ENCODE measurements at places on chromosomes 2 and 18.
A peak's percentile ranks its signal among the peaks of the same experiment; 100 is the strongest.

GRCh38 chr2:28134262-28134812 is 243.8 kb downstream of the BABAM2 start:
- peak overlapping the region; percentile 72 for H3K27ac ChIP-seq
- peaks cover 28% of the 10 kb centered on the region for H3K4me1 ChIP-seq
- peaks cover 4% of the 10 kb centered on the region for H3K36me3 ChIP-seq
- peak overlapping the region; percentile 7 for H3K4me3 ChIP-seq
- peak; percentile 5 for DNase-seq
- no peaks in the 10 kb centered on the region for H3K27me3 ChIP-seq

- no peaks in the 10 kb centered on the region for H3K27me3 ChIP-seq
- no peak overlapping the region for H3K27ac ChIP-seq
- peak; percentile 51 for DNase-seq
- no peaks in the 10 kb centered on the region for H3K36me3 ChIP-seq
- H3K4me1 ChIP-seq = peaks cover 7% of the 10 kb centered on the region
Measured at GRCh38 chr2:28821295-28821958, 10.8 kb downstream of the SPDYA start.

DNA sequence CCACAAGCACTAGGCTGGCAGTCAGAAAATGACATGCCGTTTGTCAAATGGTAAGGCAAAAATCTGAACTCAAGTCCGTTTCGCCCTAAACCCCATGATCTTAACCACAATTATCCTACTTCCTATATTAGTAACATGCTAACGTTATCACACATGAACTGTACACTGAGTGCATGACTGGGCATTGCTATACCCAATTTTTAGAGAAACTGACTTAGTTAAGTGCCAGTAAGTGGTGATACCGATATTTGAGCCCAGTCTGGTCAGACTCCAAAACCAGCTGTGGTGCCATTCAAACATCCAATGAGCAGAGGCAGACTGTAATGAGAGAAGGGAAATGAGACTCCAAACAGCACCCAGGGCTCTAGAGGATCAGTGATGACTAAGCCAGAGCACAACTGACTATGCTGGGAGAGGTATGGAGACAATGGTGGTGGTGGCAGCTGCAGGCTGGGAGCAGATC is 311.7 kb upstream of the PKDCC start:
- H3K36me3 ChIP-seq = no peaks in the 10 kb centered on the region
- H3K27me3 ChIP-seq = no peaks in the 10 kb centered on the region
- DNase-seq = no peak
- peaks cover 2% of the 10 kb centered on the region for H3K4me1 ChIP-seq
- no peak overlapping the region for H3K27ac ChIP-seq
- H3K4me3 ChIP-seq = no peak overlapping the region

DNA sequence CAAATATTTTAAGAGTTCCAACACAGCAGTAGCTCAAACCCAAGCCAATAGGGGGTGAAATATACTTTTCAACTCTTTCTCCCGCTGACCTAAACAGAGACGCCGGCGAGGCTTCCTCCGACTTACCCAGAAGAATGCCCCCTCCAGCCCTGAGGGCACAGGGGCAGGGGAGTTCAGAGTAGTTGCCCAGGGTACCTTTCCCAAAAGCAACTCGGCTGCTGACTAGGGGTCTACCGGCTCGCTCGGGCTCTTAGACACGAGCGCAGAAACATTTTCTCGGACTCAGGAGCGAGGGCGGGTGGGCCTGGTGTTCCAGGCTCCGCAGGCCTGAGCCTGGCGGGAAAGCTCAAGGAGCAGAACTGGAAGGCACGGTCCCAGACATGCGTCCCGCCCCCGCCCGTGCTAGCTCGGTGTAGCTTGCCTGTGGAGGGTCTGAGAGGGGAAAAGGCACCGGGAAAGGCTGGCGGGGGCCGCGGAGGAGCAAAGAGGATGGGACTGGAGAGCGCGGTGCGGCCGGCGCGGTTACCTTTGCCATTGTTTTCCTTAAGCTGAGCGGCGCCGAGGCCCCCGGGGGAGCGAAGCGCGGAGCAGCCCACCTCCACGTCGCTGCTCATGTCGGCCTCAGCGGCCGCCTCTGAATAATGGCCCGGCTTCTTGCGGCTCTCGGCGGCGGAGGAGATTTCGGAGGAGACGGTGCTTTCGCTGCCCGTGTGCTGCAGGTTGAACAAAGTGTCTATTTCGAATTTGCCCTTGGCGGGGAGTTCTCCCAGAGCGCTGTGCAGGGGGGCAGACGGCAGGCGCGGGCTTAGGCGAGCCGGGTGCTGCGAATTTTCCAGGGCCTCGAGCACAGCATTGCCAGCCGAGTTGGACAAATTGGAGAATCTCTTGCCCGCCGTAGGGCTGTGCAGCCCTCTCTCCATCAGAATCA is 674 bp downstream of the EVX2 start:
- H3K27me3 ChIP-seq = peaks cover 88% of the 10 kb centered on the region
- peaks cover 10% of the 10 kb centered on the region for H3K36me3 ChIP-seq
- peak overlapping the region; percentile 59 for H3K27ac ChIP-seq
- peak overlapping the region; percentile 7 for H3K4me3 ChIP-seq

GRCh38 chr2:239897596-239898235 is 127.4 kb downstream of the NDUFA10 start:
- H3K27ac ChIP-seq = no peak overlapping the region
- no peaks in the 10 kb centered on the region for H3K36me3 ChIP-seq
- no peaks in the 10 kb centered on the region for H3K4me1 ChIP-seq
- peaks cover 13% of the 10 kb centered on the region for H3K27me3 ChIP-seq

DNA sequence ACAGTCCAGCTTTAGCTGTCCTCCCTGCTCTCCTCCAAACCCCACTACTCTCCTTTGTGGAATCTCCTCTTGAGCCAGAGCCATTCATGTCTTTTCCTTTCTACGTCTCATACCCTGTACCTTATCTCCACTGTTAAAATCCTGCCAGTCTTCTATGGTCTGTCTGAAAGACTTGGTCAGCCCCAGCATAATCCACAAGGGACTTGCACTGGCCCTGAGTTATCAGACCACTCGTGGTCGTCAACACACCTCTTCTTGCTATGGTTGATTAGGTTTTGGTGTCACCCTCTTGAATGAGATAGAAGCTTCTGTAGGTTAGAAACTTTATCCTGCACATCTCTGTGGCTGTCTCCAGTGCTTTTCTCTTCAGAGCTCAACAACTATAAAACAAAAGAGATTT is 56.8 kb downstream of the MYO1B start:
- H3K4me3 ChIP-seq = no peak overlapping the region
- no peaks in the 10 kb centered on the region for H3K4me1 ChIP-seq
- H3K27me3 ChIP-seq = no peaks in the 10 kb centered on the region
- DNase-seq = no peak
- H3K36me3 ChIP-seq = no peaks in the 10 kb centered on the region

DNA sequence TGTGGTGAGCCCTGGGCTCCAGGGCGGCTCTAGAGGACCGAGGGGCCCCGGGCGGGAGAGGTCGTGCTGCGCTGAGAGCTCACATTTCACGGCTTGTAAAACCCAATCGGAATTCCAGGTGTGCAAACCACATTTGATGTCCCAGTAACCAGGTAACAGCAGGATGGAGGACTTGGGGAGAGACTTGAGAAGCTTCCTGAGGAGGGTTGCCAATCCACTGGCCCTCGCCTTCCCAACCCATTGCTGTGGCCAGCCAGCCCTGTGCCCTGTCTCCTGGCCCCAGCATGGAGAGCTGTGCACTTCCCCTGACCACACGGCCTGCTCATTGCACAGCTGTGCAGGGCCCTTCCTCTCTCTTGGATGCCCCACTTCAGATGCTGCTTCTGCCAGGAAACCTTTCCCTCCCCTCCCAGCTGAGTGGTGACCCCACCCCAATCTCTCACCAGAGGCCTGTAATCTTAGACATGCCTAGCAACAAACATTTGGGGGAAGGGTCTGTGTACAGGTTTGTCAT is 39.6 kb downstream of the ASB1 start:
- no peak for DNase-seq
- no peak overlapping the region for H3K4me3 ChIP-seq
- H3K4me1 ChIP-seq = peaks cover 5% of the 10 kb centered on the region

GRCh38 chr18:21000667-21001066 is 110.9 kb downstream of the ROCK1 start:
- H3K36me3 ChIP-seq = peaks cover 45% of the 10 kb centered on the region
- no peak overlapping the region for H3K27ac ChIP-seq
- H3K27me3 ChIP-seq = no peaks in the 10 kb centered on the region
- DNase-seq = no peak

GRCh38 chr18:61669320-61669719 is 223.5 kb downstream of the RNF152 start:
- H3K27me3 ChIP-seq = peaks cover 8% of the 10 kb centered on the region
- H3K4me1 ChIP-seq = no peaks in the 10 kb centered on the region
- no peak overlapping the region for H3K4me3 ChIP-seq
- H3K27ac ChIP-seq = no peak overlapping the region

DNA sequence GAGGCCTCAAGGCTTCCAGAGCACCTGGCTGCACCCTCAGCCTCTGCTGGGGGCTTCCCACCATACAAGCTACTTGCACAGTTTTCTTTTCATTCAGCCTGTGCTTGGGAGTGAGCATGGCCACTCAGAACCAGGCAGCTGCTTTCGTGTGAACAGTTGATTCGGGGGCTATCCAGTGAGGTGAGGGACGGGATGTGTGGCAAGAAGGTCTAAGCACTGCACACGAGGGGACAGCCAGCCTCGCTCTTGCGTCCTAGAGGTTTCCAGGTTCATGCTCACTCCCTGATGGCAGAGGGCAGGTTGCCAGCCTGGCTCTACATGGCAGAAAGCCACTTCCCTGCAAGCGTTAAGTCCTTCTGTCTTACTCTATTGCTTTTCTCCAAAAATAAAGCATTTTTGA is 146.2 kb downstream of the MBP start:
- no peak overlapping the region for H3K4me3 ChIP-seq
- DNase-seq = no peak
- no peaks in the 10 kb centered on the region for H3K36me3 ChIP-seq
